Cardiac fibroblast (primary cell): ENCODE measurements at places on chromosomes 2 and 18.
A peak's percentile ranks its signal among the peaks of the same experiment; 100 is the strongest.

GRCh38 chr2:122186761-122187222, 431.3 kb downstream of the TSN start:
- DNase-seq, result peak; percentile 69

- DNase-seq, result no peak
Observed at GRCh38 chr2:227889336-227889735, 17.9 kb downstream of the DAW1 start.

DNA sequence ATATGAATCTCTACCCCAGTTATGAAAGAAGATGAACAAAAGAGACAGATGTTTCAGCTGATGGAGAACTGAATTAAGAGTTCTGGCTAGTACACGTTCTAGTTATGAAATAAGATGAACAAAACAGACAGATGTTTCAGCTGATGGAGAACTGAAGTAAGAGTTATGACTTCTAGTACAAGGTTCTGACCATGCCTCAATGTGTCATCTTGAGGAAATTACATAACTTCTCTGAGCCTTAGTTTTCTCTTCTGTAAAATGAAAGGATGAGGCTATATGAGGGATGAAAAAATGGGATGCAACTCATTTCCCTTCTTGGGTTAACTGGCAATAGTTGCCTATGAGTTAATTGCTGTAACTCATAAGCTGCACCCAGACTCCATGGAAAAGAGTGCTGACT, 92.9 kb upstream of the WDR75 start:
- DNase-seq, result no peak

DNA sequence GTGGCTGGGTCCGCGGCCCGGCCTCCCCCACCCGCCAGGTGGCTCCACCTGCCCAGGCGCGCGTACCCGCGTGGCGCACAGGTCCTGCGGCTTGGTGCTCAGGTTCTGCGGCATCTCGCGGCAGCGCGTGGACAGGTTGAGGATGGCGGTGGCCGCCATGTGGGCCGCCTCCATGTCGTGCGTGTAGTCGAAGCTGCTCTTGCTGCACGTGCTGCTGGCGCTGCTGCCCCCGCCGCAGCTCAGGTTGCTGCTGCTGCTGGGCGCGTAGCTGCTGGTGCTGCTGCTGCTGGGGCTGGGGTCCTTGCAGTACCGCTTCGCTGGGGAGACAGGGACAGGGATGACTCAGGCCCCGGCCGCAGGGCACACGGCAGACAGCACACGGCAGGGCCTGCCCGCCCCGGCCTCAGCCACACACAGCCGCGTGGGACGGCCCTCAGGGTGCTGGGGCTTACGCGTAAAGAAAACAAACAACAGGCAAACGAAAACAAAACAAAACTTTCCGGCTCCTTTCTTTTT, 147.7 kb upstream of the PXDN start:
- no peak for DNase-seq

GRCh38 chr2:104844807-104845551, 8.9 kb upstream of the POU3F3 start:
- DNase-seq, result no peak

GRCh38 chr2:178234648-178235047, 40.3 kb downstream of the OSBPL6 start:
- DNase-seq, result no peak

DNA sequence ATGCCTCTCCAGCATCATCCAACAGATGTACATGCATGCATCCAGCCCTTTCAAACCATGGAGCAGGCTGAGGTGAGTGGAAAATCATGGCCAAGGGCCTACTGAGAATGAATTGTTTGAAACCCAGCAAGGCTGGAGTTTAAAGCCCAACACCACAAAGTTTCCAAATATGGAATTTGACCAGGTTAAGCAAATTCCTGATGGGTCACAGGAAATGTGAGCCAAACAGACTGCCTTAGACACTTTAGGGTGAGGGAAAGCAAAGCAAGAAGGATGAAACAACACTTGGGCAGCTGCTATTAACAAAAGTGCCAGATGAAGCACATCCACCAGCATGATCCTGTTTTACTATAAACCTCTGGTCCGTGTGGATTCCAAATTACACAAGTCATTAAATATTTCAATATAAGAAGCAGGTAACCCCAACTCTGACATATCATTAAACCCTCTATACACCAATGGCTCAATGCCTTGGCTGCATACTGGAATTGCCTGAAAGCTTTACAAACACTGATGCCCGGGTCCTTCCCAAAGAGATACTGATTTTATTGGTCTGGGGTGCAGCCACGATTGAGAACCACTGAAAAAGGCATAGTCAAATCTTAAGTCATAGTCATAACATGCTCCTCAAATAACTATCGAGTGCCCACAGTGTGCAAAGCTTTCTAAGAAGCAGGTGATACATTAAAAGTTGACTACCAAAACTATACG, 9.1 kb downstream of the KLF7 start:
- DNase-seq, result peak; percentile 41

- DNase-seq, result peak; percentile 32
Observed at GRCh38 chr2:159760326-159760725, 37.7 kb downstream of the CD302 start.

- no peak for DNase-seq
Observed at GRCh38 chr2:119004602-119005001, 62.6 kb downstream of the MARCO start.

DNA sequence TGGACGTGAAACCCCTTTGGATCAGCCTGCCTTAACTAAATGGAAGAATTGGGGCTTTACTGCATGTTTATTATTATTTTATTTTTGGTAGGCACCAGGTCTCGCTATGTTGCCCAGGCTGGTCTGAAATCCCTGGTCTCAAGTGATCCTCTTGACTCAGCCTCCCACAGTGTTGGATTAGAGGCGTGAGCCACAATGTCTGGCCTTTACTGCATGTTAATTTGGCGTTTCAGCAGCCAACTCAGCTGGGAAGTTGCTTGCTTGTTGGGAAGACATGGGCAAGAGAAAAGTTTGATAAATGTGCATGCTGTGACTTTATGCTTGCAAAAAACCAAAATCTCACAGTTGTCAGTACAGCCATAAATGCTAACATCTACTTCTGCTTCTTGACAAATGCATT, 105.1 kb downstream of the FMNL2 start:
- DNase-seq, result no peak

- DNase-seq, result no peak
Observed at GRCh38 chr2:230668184-230668938, 44.3 kb upstream of the CAB39 start.

- peak; percentile 45 for DNase-seq
Observed at GRCh38 chr2:154452906-154453493, 245.5 kb upstream of the KCNJ3 start.

GRCh38 chr2:203814661-203815540, 52.7 kb upstream of the CTLA4 start:
- peak; percentile 89 for DNase-seq

DNA sequence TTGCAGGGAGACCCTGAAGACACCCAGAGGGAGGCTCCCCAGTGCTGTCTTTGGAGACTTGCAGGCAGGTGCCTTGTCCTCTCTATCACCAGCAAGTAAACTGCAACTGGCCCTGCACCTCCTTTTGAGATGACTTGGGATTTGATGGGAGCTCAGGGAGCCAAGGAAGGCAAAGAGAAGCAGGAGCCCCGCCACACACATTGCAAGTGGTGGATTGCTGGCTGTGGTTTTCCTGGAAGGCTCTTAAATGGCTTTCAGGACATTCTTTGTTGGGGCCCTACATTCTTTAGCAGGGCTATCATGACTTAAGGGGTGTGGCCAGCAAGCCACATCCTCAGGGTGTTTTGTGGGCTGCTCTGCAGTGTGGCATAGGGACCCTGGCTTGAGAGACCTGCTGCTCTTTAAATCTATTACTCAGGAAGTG, 39.9 kb upstream of the CDC42EP3 start:
- DNase-seq, result peak; percentile 85

- peak; percentile 75 for DNase-seq
Observed at GRCh38 chr2:36351736-36352349, 3.7 kb upstream of the CRIM1 start.

DNA sequence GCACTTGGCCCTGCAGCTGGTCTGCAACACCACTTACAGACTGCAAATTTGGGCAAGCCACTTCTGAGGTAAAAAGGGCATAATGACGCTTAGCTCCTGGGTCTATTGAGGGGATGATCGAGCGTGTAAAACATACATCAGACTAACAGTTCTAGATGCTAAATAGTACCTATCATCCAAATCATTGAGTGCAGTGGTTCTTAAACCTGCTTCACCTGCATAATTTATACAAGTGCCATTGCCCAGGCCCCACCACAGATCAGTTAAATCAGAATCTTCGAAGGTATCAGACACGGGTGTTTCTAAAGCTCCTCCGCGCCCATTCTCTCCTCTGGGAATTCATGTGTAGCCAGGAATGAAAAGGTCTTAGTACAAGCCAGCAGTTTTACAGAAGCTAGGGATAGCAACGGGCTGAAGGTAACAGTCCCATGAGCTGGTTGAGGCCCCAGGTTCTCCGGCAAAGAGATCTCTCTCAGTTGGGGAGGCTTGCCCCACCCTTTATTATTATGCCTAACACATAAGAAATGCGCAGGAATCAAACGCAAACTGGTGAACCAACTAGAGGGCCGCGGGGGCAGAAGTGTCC, 737 bp upstream of the RNF181 start:
- no peak for DNase-seq

GRCh38 chr2:111675419-111676194, 208.4 kb downstream of the ANAPC1 start:
- DNase-seq, result no peak

GRCh38 chr2:3223080-3223923, 154.3 kb downstream of the EIPR1 start:
- peak; percentile 79 for DNase-seq

DNA sequence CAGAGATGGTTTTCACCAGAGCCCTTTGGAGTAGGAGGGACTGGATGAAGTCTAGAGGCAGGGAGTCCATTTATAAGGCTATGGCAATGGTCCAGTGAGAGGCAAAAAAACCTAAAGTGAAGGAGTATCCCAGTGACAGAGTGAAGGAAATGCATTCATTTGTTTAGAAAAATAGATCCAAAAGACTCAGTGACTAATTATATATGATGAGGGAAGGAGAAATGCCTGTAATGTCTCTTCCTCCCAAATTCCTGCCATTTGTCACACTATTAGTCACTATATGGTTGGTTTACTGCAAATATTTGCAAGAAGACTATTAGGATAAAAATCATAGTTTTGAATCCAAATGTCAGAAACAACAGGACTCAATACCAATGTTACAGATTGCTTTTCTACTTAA, 104.2 kb downstream of the ZNF521 start:
- DNase-seq, result peak; percentile 58

- no peak for DNase-seq
Observed at GRCh38 chr2:19127616-19128015, 230.8 kb downstream of the OSR1 start.

GRCh38 chr2:133142087-133142486, 426.2 kb downstream of the NCKAP5 start:
- no peak for DNase-seq

- DNase-seq, result peak; percentile 27
Observed at GRCh38 chr2:171924170-171924942, 2.1 kb downstream of the HAT1 start.

DNA sequence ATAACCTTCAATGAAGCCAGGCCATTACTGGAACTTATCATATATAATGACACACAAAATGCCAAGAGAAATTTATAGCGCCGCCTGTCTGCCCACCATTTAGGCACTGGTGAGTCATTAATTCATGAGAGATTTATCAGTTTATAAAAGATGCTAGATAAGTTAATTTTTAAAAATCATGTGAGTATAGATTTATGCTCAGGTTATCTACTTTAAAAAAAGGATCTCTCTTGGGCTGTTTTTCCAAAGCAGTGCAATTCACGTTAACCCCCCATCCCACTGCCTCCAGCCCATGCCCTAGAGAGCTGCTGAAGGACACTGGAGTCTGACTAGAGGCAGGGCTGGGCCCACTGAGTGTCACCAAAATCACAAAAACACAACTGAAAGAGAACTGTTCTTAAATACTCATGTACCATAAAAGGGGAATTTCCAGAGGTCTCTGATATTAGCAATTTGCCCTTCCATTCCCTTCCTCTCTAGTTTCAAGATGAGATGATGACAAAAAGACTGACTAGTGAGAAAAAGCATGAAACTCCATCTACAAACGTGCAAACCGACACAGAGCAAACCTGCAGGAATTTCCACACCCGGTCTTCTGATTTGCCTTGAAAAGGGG, 160.8 kb downstream of the BCL2 start:
- DNase-seq, result no peak

GRCh38 chr2:119264781-119265692, 41.4 kb downstream of the STEAP3 start:
- DNase-seq, result peak; percentile 57

DNA sequence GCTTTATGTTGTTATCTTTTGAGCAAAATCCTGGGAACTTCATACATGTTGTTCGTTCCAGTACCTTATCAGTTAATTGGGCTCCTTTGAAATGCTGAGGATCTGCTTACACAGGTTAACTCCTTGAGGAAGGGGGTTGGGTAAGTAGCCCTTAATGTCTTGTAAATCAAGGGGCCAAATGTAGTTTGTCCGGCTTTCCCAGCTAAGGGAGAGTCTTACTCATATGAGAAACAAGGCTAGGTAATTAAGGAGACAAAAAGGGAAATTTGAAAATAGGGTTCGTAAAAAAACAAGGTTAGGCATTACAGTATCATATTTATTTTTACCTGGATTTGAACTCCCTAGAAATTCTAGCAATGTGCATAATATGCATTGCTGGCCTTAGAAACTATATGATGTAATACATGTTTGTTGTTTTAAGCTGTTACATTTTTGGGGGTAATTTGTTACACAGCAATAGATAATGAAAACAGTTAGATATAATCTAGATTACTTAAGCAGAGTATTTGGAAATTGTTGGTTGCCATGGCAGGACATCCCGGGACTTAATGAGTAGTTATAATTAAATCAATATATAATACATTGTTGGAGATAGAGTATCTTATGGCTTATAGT, 30.9 kb upstream of the RNF149 start:
- DNase-seq, result no peak

DNA sequence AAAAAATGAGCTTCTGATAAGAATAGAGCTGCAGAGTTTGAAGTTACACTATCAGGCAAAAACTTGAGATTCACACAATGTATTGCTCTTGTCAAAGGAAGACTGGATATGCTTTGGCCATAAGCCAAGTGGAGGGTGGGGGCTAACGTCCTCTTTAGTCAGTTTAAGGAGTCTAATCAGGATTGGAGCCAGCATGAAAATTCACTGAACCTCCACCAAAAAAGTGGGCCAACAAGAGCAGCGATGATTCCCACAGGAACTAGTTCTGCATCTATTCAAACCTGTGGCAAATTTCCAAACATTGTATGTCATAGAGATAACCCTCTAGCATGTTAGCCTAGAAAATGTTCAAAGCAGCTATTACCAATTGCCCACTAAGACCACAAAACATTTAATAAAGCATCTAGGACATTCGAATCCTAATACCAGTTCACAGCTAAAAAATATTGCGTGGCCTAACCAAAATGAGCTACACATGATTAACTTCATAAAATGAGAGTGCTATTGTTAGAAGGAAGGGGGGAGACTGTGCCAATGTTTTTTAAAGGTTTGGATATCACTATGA, 43.5 kb upstream of the TMEM247 start:
- DNase-seq, result peak; percentile 14
